ENCODE measurements at places on chromosomes 1 and 21.

DNA sequence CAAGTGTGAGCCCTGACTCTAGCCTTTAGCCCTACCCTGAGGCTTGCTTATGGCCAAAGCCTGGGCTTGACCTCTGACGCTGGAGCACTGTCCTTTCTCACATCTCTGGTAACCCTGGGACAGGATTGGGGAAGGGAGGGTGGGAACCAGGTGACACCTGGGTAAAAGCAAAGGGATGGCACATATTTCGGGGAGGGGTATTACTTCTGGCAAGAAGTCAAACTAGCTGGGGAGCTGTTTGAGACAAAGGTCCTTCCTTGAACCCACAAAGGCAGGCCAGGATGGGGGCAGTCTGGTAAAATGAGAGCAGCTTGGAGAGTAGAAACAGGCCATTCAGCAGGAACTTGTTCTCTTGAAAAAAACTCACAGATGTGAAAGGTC is 2.0 kb downstream of the MOB3C start:
- DNase-seq = no peak

- no peak for DNase-seq
Measured at GRCh38 chr1:7608628-7609305, 162.3 kb upstream of the VAMP3 start.

GRCh38 chr1:119431836-119432235 is 16.9 kb downstream of the HSD3B2 start:
- no peak for DNase-seq

DNA sequence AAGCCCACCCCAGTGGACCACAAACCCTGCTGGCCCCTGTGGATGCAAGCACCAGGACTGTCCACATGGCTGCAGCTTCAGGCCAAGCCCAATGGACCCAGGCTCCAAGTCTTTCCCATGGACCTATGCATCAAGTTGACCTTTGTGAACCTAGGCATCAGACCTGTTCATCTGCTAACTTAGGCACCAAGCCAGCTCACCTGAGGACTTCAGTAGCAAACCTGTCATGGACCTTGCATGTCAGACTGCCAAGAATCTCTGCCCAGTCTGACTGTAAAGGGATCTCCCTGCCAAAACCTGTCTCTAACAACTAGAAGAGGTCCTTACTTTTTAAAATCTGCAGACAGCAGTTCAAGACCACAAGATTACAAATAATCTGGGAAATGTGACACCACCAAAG is 37.8 kb downstream of the FMO3 start:
- no peak for DNase-seq

- no peak for DNase-seq
Measured at GRCh38 chr21:28444111-28444510, 548.6 kb downstream of the LTN1 start.

- DNase-seq = no peak
Measured at GRCh38 chr21:42526379-42526727, 12.7 kb downstream of the SLC37A1 start.

DNA sequence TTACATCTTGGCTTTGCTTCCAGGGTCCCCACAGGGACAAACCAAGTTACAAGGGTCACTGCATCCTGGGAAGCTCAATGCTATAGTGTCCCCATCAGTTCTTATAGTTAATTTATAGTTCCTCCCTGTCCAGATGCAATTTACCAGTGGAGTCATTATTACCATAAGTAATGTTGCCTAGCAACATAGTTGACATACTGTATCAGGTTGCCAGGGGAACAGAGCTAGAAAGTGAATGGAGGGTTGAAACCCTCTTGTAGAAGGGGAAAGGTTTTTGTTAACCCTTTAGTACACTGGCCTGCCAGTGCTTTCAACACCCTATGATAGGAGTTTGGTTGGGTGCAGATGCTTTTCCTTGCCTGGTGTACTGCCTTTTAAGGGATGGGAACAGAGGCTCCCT is 34.3 kb upstream of the TTC4 start:
- no peak for DNase-seq

DNA sequence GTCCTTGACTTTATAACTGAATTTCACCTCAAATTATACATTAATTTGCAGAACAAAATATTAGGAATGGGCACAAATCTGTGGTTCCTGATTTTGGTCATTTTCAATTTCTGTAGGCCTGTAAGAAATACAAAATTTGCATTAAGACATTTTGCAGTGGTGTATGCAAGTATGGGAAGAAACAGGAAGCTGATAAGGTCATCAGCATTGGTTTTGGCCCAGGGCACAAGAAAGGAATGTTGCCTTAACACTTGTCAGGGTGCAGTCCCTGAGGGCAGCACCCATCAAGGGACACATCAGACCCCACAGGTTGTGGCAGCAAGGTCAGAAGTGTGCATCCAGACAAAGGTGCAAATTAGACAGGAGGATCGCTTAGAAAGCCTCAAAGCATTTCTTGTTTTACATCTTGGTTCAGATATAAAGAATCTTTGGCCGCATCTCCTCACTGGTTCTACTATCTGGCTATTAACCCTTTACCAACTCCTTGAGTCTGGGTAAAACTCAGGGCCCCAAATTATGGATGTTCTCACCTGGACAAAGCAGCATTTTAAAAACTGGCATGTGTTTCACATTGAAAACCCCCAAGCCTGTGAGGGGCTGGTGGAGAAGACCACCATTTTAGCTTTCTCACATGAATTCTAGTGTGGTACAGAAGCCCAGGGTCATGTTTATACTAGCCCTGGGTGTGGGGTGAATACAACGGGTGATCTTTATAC is 182.4 kb downstream of the CDC7 start:
- DNase-seq = no peak

- DNase-seq = no peak
Measured at GRCh38 chr1:160829766-160830165, 32.9 kb downstream of the CD244 start.

DNA sequence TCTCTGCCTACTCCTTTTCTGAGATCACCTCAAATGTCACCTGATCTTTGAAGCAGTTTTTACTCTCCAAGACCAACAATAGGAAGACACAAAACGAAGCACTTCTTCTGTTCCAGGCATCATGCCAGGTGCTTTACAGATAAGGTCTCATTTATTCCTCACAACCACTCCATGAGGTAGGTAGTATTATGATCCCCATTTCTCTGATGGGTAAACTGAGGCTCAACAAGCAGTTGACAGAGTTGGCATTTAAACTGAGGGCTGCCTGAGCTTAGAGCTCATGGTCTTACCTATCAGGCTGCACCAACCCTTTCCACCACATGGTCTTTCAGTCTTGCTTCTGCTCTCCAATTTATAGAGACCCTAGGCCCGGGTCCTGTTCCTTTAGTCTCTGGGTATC is 147.2 kb upstream of the JUN start:
- DNase-seq = no peak

GRCh38 chr1:219422811-219423598 is 189.9 kb downstream of the ZC3H11B start:
- DNase-seq = no peak

GRCh38 chr1:39160703-39161102 is 43.8 kb upstream of the MACF1 start:
- DNase-seq = no peak

- no peak for DNase-seq
Measured at GRCh38 chr1:207248544-207249198, 72.8 kb upstream of the CD55 start.

DNA sequence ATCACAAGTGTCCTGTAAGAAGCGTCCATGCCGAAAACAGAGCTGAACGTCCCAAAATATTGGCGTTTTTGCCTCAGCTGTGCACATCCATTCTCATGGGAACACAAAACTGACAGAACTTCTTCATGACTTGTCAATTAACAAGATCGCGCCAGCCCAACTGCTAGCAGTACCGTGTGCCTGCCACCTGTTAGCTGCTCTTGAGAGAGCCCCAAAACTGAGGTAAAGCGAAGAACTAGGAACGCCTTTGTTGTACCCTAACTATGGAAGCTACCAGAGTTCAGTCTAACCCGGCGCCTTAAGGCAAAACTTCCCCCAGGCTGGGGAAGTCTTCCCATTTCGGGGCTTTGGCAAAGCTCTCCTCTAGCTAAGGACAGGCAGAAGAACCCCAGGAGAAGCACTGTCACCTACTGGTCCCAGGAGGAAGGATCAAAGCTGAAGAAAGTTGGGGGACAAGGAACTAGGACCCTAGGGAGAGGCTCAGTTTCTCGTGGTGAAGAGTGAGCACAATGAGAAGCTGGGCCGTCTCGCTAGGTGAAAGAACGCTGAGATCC is 719 bp downstream of the EYA3 start:
- no peak for DNase-seq

DNA sequence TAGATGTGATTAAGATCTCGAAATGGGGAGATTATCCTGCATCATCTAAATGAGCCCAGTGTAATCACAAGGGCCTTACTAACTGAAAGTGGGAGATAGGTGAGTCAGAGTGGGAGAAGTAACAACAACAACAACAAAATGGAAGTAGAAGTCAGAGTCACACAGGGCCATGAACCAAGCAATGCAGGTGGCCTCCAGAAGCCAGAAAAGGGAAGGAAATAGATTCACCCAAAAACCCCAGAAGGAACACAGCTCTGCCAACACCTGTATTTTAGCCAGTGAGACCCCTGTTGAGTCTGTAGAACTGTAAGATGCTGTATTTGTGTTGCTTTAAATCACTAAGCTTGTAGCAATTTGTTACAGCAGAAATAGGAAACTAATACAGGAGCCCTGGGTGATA is 4.1 kb downstream of the TAGLN2 start:
- DNase-seq = no peak

- DNase-seq = no peak
Measured at GRCh38 chr1:91583326-91583755, 82.7 kb downstream of the CDC7 start.

- no peak for DNase-seq
Measured at GRCh38 chr1:184471686-184472085, 84.9 kb downstream of the C1orf21 start.

DNA sequence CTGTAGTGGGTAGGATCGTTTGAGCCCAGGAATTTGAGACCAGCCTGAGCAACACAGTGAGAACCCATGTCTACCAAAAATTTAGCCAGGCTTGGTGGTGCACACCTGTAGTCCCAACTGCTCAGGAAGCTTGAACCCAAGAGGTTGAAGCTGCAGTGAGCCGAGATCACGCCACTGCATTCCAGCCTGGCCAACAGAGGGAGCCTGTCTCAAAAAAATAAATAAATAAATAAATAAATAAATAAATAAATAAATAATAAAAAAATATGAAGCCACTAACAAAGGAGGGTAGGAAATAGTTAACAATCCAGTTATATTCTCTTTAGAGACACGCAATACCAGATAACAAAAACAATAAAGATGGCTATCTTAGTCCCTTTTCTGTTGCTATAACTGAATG is 11.9 kb upstream of the CBR3 start:
- DNase-seq = no peak

GRCh38 chr1:12757836-12758235 is 11.8 kb downstream of the CFAP107 start:
- no peak for DNase-seq

DNA sequence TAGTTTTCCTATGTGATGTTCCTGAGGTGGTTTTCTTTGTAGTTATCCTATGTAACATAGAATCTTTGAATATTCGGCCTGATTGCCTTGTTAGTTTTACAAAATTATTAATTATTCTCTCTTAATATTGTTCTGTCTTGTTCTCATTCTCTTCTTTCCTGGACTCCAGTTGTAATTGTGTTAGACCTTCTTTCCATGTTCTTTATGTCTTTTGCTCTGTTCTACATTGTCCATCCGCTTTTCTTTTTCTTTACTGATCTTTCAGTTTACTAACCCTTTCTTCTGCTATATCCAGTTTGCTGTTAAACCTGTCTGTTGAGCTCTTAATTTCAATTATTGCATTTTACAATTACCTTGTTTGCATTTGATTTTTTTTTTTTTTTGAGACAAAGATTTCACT is 89.3 kb downstream of the PEX14 start:
- DNase-seq = no peak

- no peak for DNase-seq
Measured at GRCh38 chr1:5878971-5879370, 113.3 kb downstream of the NPHP4 start.

GRCh38 chr1:151406176-151406575 is 6.8 kb downstream of the PSMB4 start:
- DNase-seq = no peak

DNA sequence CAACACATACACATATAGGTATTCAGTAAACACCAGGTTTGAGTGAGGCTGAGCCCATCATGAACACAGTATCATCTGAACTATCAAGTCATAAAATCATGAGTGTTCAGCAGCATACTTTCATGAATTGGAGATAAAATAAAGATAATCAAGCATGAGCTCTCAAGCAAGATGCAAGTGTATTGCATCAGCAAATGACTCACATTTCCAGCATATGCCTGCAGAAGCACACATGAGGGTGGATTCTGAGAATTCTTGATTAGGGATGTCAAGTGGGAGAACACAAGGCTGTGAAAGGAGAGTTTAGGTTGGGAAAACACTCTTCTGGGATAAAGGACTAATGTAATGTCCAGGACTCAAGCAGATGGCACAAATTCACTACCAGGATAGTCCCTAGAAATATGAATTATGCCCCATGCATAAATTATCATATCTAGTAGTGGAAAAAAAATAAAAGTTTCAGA is 299.2 kb downstream of the SRGAP2C start:
- no peak for DNase-seq

DNA sequence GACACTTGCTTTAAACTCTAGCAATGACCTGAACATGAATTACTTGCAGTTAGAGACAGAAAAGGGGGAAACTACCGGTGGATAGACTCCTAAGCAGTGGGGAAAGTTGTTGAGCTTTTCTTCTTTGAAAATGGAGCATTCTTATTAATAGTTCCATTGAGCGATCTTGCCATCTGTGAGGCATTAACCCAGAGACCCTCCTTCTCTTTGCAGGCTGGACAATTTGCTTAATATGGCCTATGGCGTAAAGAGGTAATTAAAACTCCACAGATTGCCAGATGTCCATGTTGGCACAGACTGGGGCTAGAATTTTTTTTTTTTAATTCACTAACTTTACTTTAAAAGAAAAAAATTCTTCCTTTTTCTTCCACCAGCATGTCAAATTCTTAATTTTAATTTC is 88.5 kb downstream of the ELAVL4 start:
- no peak for DNase-seq

GRCh38 chr1:70486676-70487458 is 75.8 kb downstream of the CTH start:
- no peak for DNase-seq

DNA sequence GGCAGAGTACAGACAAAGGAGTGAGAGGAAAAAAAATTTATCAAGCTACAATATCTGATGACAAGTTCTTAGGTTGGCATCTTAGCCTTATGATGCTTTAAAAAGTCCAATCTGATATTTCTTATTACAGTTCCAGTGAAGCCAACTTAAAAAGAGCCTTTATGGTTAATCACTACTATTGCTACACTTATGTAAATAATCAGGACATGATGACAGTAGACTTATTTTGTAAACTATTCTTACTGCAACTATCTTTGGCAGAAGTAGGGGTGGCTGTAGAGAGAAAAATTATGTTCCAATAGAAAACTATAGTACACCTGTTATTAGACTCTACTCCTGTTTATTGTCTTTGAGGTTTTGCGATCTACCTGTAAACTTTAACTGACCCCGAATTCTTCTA is 25.8 kb upstream of the NUF2 start:
- DNase-seq = no peak

All from stimulated activated CD4-positive, alpha-beta T cell treated with anti-CD3 and anti-CD28 coated beads, TNF-alpha, amount 100 ng/mL, for 1 hour (primary cell).